HepG2 (cell line): ENCODE measurements at places on chromosomes 7 and 10.

DNA sequence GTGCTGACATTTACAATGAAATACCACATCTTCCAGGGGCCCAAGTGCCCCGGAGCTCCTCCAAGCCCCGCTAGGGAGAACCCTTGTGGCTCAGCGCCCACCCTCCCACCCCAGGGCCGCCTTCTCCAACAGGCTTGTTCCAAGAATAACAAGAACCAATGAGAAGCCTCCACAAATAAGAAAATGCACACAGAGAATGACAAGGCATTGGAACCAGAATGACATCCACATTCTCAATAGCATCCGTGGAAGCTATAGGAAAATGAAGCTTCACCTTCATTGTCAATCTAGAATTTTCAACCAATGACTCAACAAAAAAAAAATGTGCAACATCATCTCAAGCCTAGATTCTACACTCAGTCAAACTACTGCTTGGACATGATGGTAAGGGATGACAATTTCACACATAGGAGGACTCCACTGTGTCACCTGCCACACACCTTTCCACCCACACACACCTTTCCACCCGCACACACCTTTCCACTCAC is 50.4 kb upstream of the PPP2R2D start:
- H3K36me3 ChIP-seq: no peaks in the 10 kb centered on the region
- peaks cover 53% of the 10 kb centered on the region for H3K27me3 ChIP-seq
- DNase-seq: no peak

GRCh38 chr10:110003524-110003885 is 4.3 kb upstream of the ADD3 start:
- no peak for DNase-seq
- H3K4me1 ChIP-seq: peaks cover 30% of the 10 kb centered on the region
- H3K27me3 ChIP-seq: no peaks in the 10 kb centered on the region
- H3K27ac ChIP-seq: no peak overlapping the region
- H3K4me3 ChIP-seq: no peak overlapping the region

- no peaks in the 10 kb centered on the region for H3K27me3 ChIP-seq
- H3K4me1 ChIP-seq: no peaks in the 10 kb centered on the region
These were observed 268.9 kb upstream of the PFKP start for GRCh38 chr10:2798336-2799022.

DNA sequence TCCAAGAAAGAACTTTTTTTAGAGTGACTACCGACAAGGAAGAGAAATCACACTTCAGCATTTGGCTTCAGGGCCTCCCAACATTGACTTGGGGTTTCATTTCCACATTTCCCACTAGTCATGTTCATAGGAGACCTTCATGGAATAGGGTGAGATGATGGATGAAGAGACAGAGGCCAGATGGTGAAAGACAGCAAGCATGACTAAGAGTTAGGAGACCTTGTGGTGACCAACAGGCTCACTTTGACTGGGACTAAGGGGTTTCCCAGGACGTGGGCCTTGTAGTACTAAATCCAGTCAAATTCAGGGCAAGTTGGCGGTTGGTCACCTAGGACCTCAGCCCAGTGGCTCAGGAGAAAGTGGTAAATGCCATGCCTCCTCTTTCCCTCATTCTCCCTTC is 3.0 kb upstream of the GIMAP5 start:
- H3K4me3 ChIP-seq: no peak overlapping the region
- no peaks in the 10 kb centered on the region for H3K4me1 ChIP-seq
- no peak for DNase-seq

DNA sequence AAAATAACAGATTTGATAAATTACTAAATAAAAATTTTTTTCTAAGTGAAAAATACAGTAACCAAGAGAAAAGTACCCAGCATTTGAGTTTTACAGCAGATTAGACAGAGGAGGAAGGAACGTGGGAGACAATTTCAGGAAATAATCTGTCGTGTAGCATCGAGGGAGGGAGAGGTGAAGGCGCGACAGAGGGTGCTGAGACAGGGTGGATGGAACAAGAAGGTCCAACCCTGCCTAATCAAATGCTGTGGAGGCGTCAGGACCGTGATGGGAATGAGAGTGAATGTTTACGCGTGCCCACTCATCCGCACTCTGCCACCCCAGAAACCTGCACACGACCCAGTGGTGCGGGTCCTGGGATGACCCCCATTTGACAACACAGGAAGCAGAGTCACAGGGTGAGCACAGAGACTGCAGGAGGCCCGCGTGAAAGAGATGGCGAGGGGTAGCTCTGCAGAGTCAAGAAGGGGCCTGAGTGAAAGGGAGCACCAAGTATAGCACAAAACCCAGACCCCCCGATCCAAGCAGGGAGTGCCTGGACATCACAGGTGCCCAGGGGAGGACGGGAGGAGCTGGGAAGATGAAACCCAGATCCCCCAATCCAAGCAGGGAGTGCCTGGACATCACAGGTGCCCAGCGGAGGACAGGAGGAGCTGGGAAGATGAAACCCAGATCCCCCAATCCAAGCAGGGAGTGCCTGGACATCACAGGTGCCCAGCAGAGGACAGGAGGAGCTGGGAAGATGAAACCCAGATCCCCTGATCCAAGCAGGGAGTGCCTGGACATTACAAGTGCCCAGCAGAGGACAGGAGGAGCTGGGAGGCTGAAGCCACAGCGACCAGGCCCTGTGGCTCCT is 558.9 kb downstream of the DNAJB6 start:
- no peak for DNase-seq
- no peak overlapping the region for H3K27ac ChIP-seq
- H3K4me1 ChIP-seq: peaks cover 3% of the 10 kb centered on the region; the same call in 1 of the 2 replicates

GRCh38 chr10:119206603-119207365 is 587 bp upstream of the GRK5 start:
- H3K27ac ChIP-seq: peak overlapping the region; percentile 93
- H3K27me3 ChIP-seq: no peaks in the 10 kb centered on the region
- peaks cover 58% of the 10 kb centered on the region for H3K4me1 ChIP-seq
- no peak for DNase-seq
- H3K4me3 ChIP-seq: peak overlapping the region; percentile 58

GRCh38 chr10:80544316-80544953 is 6.7 kb downstream of the SH2D4B start:
- peaks cover 11% of the 10 kb centered on the region; the same call in 2 of the 3 replicates for H3K27me3 ChIP-seq
- no peak overlapping the region for H3K4me3 ChIP-seq
- no peak overlapping the region for H3K27ac ChIP-seq
- DNase-seq: no peak
- H3K4me1 ChIP-seq: no peaks in the 10 kb centered on the region

- no peak overlapping the region for H3K27ac ChIP-seq
- no peak for DNase-seq
- peaks cover 48% of the 10 kb centered on the region for H3K4me1 ChIP-seq
These were observed 4.9 kb upstream of the IRF5 start for GRCh38 chr7:128932862-128933179.

- H3K27ac ChIP-seq: no peak overlapping the region
- no peak for DNase-seq
- H3K4me1 ChIP-seq: no peaks in the 10 kb centered on the region
- peaks cover 47% of the 10 kb centered on the region for H3K27me3 ChIP-seq
- no peaks in the 10 kb centered on the region for H3K36me3 ChIP-seq
These were observed 386.4 kb downstream of the DNAJB6 start for GRCh38 chr7:157723205-157723604.

DNA sequence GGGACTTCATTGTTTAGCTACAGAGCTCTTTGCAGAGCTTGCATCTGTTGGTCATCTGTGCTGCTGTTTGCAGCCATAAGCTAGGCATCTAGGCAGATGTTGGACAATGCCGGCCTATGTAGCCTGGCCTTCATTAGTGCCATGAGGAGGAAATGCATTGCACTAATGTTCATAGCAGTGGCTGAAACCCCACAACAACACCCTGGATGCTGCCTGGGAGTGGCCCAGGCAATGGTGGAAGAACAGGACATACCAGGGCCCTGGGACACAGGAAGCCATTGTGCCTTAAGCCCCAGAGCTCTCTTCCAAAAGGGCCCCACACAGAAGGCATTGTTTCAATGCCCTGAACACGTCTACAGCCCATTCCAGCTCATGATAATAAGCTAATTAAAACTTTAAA is 131.5 kb upstream of the LYZL1 start:
- no peaks in the 10 kb centered on the region for H3K4me1 ChIP-seq
- DNase-seq: no peak
- no peak overlapping the region for H3K4me3 ChIP-seq
- no peaks in the 10 kb centered on the region for H3K36me3 ChIP-seq
- no peak overlapping the region for H3K27ac ChIP-seq

- no peak overlapping the region for H3K27ac ChIP-seq
- H3K4me3 ChIP-seq: no peak overlapping the region
- no peaks in the 10 kb centered on the region for H3K36me3 ChIP-seq
- H3K27me3 ChIP-seq: no peaks in the 10 kb centered on the region
These were observed 85.0 kb upstream of the KIF5B start for GRCh38 chr10:32141018-32141807.

DNA sequence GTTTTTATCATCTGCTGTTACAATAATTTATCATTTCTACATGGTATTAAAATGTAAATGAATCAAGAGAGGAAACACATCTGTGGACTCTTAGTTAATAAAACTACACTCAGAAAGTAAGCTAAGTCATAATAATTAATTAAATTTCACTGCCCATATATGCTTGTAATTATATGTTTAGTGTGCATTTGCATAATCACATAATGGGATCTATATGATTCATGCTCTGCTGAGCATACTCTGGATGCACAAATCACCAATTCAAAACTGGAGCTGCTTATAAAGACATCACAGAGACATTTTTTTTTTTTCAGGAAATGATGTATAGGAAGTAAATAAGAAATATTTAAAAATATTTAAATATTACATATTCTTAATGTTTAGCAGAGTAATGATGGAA is 151.6 kb upstream of the STEAP4 start:
- no peak for DNase-seq
- H3K27ac ChIP-seq: no peak overlapping the region
- H3K4me1 ChIP-seq: no peaks in the 10 kb centered on the region

DNA sequence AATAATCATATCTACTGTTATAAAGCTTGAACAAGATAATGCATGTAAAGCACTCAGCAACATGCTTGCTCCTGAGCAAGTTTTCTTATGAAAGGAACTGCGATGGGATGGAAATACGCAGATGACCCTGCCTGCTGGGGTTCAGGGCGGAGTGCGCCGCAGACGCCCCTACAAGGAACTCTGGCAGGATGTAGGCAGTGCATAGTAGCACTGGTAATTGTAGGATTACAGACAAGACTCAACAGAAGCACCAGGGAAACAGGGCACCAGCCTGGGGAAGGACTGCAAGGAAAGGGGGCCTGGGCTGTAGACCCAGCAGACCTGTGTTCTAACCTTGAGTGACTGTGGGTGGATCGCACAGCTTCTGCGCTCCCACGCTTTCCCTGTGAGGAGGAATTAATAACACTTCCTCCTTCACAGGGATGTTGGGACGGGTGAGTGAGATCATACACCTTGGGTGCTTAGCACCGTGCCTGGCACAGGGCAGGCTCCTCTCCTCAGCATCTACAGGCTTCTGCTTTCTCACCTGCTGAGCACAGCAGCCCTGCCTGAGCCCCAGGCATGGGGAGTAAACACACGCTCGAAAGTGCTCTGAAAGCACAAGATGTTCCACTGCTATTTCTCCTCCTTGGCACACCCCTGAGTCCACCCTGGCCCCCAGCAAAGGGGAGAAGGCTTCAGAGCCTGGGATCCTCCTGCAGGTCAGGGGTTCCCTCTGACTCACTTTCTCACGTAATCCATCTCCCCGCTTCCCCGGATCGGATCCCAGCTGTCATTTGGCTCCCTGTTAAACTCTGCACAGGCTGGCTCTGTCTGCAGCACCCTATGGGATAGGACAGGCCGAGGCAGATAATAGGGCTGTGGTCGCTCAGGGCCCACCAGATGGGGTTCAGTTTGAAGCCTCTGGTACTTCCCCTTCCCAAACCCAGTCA is 19.2 kb downstream of the ITPRIP start:
- no peaks in the 10 kb centered on the region for H3K27me3 ChIP-seq
- no peak for DNase-seq
- no peak overlapping the region for H3K4me3 ChIP-seq
- no peak overlapping the region for H3K27ac ChIP-seq

GRCh38 chr7:41256186-41256945 is 446.5 kb downstream of the INHBA start:
- no peak overlapping the region for H3K27ac ChIP-seq
- no peaks in the 10 kb centered on the region for H3K36me3 ChIP-seq
- no peak for DNase-seq
- no peaks in the 10 kb centered on the region for H3K27me3 ChIP-seq
- no peaks in the 10 kb centered on the region for H3K4me1 ChIP-seq

GRCh38 chr10:17196573-17196972 is 4.9 kb downstream of the TRDMT1 start:
- H3K4me3 ChIP-seq: no peak overlapping the region
- H3K36me3 ChIP-seq: no peaks in the 10 kb centered on the region
- peaks cover 22% of the 10 kb centered on the region for H3K4me1 ChIP-seq

DNA sequence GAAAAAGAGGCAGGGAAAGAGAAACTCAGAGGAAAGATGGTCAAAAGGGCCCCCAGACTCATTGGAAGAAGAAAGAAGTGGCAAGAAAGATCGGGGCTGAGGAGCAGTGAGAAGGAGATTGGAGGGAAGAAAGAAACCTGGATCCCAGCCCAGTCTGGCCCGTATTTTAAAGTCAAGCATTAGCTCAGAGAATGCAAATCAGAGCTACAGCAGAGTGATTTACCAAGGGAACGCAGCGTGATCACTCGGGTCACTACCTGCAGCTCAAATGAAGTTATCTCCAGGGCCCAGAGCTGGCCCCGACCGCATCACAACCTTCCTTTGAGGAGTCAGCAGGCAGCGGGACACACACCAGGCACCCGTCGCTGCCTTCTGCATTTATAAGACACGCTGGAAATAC is 72.8 kb downstream of the CARD11 start:
- DNase-seq: no peak
- no peaks in the 10 kb centered on the region for H3K36me3 ChIP-seq
- no peaks in the 10 kb centered on the region for H3K27me3 ChIP-seq
- H3K27ac ChIP-seq: no peak overlapping the region
- H3K4me1 ChIP-seq: no peaks in the 10 kb centered on the region

DNA sequence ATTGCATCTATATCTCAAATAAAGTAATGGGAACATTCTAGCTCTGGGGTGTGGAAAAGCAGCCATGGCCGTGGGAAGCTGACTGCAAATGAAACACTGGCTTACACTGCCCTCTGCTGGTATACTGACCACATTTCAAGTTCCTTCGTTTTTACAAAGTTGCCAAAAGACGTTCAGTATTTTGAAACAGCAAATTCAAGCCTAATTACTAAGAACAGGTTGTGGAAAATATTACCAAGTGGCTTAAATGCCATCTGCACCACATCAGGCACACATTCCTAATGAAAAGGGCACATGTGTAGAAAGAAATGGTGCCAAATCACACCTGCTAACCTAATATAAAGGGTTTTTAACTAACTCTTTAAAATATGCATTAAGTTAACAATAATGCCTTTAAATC is 83.9 kb downstream of the JAZF1 start:
- H3K4me1 ChIP-seq: no peaks in the 10 kb centered on the region
- no peaks in the 10 kb centered on the region for H3K36me3 ChIP-seq
- H3K4me3 ChIP-seq: no peak overlapping the region
- H3K27ac ChIP-seq: no peak overlapping the region
